ENCODE measurements at places on chromosomes 2 and 18.

DNA sequence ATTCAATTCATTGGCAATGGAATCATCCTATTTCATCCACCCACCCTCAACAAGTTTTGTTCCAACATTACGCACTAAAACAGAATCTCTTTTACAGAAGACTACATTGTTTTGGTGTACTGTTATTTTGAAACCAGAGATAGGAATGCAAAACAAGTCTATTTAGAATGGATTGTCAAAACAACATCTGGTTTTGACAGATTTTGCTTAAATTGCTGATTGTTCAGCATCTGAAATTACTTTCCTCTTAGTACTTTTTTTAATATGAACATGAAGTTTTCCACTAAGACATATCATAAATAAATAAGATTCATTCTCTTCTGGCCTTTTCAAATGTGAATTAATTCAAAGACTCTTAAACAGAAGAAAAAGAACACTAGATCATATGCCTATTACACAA lies 323.9 kb upstream of the TFPI start:
- no peak for DNase-seq

GRCh38 chr2:181258720-181259119 lies 198.5 kb upstream of the ITGA4 start:
- DNase-seq, result no peak

DNA sequence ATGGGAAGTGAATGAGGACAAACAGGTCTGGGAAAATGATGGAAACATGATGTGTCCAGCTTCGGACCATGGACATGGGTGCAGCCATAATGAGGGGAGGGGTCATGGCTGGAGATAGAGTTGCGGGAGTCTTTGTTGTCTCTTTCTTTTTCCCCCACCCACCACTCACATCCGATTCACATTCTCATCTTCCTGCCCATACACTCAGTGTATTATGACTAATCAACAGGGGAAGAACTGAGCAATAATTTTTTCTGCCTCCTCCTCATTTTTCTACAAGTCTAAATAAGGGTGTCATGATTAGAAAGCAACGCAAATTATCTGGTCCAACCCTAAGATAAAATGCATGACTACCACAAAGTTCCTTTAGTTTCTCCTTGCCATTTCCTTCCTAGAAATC lies 5.7 kb upstream of the SERPINB2 start:
- DNase-seq, result no peak

- no peak for DNase-seq
Measured at GRCh38 chr2:144219979-144220378, 299.9 kb downstream of the ZEB2 start.

DNA sequence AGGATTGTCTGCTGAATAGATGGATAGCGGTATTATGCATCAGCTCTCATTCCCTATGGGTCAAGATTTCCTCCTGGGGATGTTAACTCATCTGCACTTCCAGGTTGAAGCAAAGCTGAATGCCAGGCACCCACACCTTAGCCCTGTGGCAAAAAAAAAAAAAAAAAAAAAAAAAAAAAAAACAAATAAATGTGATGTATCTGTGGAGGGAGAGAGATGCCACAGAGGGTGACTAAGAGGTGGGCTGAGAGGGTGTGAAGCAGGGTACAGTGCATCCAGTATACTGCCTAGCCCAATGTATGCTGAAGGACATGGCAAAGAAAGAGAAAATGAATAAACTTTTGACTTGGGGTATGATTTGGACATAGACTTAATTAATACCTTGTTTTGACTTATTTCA lies 91.4 kb downstream of the COPS8 start:
- DNase-seq, result no peak

DNA sequence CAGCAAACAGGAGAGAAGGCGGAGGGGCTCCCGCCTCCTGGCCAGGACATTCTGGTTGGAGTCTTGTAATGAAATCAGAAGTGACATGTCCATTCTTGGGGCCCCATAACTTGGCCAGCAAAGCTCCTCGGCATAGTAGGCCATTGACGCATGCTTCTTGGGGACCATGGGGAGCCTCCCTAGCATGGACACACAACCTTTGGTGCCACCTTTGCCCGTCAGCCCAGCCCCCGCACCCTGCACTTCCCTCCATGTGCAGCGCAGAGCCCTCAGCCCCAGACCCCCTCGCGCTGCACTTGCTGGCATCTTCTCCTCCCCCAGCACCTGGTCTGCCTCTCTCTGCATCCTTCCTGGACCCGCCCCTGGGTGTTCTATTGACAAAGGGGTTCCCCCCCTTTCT lies 23.1 kb downstream of the DCDC2C start:
- no peak for DNase-seq

- no peak for DNase-seq
Measured at GRCh38 chr2:45533771-45534170, 77.3 kb downstream of the SRBD1 start.

- no peak for DNase-seq
Measured at GRCh38 chr18:69008538-69008937, 210.7 kb downstream of the CCDC102B start.

DNA sequence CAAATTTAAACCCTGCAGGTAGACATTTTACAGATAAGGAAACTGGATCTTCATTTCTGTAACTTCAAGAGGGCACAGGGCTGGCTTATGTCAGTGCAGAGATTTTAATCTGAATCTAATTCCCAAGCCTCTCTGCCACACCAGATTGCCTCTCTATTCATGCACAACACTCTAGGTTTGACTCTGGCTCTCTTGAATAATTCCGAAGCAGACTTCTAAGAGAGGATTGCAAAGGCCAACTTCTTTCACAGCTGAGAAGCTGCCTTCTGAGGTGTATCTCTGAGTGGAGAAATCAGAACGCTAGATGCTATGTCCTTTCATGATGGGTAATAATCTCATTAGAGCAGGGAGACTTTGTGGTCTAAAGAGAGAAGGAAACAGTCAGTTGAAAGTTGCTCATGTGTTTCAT lies 20.1 kb upstream of the MGAT5 start:
- DNase-seq, result no peak

DNA sequence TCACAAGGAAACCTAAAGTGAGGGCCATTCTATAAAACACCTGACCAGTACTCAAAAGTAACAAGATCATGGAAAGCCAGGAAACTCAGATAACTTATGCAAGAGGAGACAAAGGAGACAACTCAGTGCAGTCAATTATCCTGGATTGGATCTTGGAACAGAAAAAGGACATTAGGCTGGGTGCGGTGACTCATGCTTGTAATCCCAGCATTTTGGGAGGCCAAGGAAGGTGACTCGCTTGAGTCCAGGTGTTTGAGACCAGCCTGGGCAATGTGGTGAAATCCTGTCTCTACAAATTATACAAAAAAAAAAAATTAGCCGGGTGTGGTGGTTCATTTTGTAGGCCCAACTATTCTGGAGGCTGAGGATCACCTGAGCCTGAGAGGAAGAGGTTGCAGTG lies 424.5 kb upstream of the SPRED2 start:
- no peak for DNase-seq

- peak; percentile 33 for DNase-seq
Measured at GRCh38 chr2:30382995-30383394, 64.1 kb upstream of the LCLAT1 start.

DNA sequence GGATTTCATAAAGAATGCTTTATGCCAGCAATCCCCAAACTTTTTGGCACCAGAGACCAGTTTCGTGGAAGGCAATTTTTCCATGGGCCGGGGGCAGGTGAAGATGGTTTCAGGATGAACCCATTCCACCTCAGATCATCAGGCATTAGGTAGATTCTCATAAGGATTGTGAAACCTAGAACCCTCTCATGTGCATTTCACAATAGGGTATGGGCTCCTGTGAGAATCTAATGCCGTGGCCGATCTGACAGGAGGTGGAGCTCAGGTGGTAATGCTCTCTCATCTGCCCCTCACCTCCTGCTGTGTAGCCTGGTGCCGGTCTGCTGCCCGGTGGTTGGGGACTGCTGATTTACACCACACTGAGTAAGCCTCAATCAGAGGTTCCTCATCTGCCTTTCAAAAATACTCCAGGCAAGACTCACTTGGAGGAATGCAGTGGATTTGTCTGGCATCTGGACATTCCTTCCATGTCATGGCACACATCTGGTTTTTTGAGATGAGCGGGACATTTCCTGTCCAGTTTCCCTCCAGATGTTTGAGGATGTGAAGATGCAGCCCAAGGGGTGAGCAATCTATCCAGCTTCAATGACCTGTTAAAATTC lies 185.8 kb downstream of the VAPA start:
- no peak for DNase-seq

DNA sequence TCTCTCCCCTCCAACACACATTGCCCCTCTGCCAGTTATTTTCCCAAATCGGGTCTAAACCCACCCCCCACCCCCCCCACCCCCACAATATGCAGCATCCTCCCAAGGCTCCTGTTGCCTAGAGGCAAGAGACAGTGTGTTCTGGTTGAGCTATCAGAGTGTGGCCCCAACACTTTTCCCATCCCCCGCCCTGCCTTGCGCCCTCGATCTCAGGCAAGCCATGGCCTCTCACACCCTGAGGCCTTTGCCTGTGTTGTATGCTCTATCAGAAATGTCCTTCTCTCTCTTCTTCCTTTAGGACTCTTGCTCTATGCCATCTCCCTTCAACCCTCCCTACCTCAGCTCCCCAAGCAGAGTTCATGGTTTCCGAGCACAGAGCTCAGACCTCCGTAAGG lies 9.5 kb upstream of the GRHL1 start:
- no peak for DNase-seq

GRCh38 chr2:88068044-88068443 lies 419 bp downstream of the SMYD1 start:
- no peak for DNase-seq

DNA sequence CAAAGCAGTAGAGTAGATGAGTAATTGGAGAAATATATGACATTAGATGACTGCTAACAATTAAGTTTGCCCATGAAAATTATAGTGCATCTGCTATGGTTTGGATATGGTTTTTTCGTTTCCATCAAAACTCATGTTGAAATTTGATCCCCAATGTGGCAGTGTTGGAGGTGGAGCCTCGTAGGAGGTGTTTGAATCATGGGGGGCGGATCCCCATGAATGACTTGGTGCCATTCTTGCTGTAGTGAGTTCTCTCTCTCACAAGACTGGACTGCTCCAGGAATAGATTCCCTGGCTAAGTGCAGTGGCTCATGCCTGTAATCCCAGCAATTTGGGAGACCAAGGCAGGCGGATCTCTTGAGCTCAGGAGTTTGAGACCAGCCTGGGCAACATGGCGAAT lies 9.7 kb upstream of the CUL3 start:
- DNase-seq, result no peak

GRCh38 chr18:70301667-70302066 lies 12.8 kb downstream of the SOCS6 start:
- no peak for DNase-seq

GRCh38 chr2:189037518-189037917 lies 63.3 kb downstream of the COL3A1 start:
- DNase-seq, result no peak

DNA sequence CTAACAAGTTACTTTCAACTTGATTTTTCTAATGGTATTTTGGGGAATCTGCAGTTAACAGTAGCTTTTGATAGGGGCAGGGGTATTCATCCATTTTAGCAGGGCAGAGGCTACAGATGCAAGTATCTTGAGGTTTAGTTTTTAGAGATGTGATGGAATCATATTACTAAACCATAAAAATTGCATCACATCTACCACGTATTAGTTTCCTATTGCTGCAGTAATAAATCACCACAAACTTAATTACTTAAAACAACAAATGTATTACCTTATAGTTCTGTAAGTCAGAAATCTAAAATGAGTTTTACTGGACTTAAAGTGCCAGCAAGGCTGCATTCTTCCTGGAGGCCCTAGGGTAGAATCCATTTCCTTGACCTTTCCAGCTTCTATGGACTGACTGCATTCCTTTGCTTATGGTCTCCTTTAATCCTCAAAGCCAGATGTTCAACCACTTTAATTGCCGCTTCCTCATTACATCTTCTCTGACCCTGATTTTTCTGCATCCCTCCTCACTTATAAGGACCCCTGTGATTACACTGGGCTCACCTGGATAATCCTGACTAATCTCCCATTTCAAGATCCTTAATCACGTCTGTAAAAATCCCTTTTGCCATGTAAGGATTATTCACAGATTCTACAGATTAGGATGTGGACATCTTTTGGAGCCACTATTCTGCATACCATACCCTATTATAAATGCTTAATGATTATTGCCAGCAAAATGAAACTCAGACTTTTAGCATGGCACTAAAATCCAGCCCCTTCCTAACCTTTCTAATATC lies 21.9 kb upstream of the EXOC6B start:
- DNase-seq, result no peak

GRCh38 chr18:4058179-4058578 lies 396.9 kb downstream of the DLGAP1 start:
- no peak for DNase-seq

- no peak for DNase-seq
Measured at GRCh38 chr18:24695168-24695567, 234.7 kb downstream of the HRH4 start.

- no peak for DNase-seq
Measured at GRCh38 chr2:7333960-7334493, 416.8 kb downstream of the RNF144A start.

- no peak for DNase-seq
Measured at GRCh38 chr2:177296040-177296439, 31.5 kb upstream of the NFE2L2 start.

GRCh38 chr2:235870515-235870914 lies 297.7 kb downstream of the GBX2 start:
- no peak for DNase-seq

DNA sequence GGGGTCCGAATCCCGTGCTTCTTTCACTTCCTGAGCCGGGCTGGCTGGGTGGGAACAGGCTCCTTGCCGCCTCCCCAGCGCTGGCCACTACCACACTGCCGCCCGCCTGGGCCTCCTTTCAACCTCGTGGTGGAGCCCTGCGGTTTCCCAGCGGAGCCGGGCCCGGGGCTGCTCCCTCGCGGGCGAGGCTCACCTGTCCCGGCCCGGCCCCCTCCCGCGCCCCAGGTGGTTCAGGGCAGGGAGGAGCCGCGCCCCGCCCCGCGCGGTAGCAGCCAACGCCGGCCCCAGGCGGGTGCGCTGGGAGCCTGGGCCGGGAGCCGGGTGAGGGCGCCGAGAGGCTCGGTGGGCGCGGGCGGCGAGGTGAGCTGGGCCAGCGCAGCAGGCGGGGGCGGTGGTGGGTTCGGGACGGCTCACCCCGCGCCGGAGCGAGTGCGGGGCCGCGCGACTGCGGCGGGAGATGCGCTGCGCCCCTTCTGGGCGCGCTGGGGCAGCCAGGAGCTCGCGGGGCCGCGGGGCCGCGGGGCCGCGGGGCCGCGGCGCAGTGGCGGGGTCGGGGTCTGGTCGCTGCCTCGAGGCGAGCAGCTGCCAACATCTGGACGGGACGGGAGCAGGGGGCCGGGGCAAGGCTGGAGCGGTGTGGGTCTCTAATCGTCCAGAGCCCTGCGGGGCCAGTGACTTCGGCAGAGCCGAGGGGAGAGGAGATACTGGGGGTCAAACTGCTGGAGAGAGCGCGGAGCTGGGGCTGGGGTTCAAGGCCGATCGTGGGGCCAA lies at the start of gene LYPD6B:
Gene LYPD6B, plus strand, starts transcription at position 258 of the 771 bp plus-strand sequence. CDS start 92,250 bp downstream, outside the sequence.
- DNase-seq, result peak; percentile 47

- DNase-seq, result no peak
Measured at GRCh38 chr2:32558492-32558891, 69.4 kb upstream of the TTC27 start.
